CD4-positive, alpha-beta T cell treated with Interleukin-2 at 100 ng/mL for 4 hours (primary cell): ENCODE measurements at places on chromosomes 5 and 9.

DNA sequence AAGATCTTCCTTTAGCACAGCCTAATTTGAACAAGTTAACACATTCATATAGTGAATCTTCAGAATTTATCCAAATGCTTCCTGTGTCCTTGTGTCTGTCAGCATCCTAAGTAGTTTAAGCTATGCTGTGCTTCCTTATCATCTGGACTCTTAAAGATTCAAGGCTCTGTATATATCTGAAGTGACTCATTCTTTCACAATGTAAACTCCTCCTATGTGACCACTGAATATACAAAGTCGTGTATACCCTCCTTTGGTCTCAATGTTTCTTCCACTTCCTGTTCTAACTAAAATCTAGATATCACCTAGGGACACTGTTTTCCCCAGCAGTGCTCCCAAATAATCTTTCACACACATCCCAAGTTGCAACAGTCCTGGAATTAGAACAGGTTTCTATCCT, 935.7 kb upstream of the NUDT12 start:
- no peak for DNase-seq

DNA sequence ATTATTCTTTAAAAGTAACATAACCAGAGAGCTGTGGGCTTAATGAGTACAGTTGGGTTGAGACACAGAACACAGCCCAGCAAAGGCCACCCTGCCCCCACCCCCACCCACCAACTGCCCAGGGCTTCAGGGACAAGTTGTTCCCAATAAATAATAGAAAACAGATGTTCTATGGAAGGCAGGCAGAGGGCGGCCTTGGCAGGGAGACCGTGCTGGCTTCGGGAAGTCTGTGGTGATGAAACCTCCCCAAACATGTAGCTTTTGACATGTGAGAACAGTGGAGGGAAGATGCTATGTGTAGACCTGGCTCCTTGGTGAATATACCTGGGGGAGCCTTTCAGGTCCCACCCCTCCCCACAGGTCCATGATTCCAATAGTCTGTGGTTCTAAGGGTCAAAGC, 10.0 kb downstream of the TRAF1 start:
- no peak for DNase-seq

- no peak for DNase-seq
Observed at GRCh38 chr9:14155237-14155636, 158.7 kb downstream of the NFIB start.

DNA sequence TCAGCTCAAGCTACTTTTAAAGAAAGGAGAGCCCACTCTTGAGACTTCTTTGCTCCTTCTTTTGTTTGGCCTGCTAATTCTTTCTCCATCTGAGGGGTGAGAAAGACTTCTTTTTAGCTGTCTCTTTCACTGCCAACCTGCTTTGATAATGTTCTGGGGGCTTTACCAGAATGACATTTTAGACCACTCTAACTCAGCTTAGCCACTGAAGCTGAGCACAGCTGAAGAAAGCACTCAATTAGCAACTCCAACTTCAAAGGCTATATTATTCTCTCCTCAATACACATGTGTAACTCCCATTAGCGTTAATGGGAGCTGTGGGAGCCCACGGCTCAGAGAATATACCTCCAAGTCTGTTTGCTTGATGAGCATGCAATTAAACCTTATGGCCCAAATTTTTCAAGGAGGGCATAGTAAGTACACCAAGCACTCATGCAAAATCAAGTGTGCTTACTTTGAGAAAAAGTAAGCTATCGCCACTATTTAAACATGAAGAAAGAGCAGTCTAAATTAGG, 815.4 kb upstream of the DMAC1 start:
- DNase-seq: no peak

DNA sequence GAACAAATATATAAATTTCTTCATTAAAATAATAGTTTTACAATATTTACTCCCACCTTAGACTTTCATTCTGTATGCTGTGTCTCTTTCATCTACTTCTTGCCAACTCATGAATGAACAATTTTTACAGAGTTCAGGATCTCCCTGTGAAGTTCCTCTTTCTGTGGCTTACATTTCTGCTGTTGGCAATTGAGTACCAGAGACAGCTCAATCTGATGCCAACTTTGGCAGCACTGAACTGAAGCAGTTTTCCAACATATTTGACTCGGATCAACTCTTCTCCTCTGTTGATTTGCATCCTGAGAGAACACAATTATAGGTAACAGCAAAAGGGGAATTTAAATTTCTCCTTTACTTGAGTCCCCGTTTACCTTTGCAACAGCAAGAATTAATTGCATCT, 1262.2 kb downstream of the EFNA5 start:
- DNase-seq: no peak
